Stimulated activated CD8-positive, alpha-beta memory T cell treated with anti-CD3 and anti-CD28 coated beads, Interleukin-4, amount 100 ng/mL, for 48 hours (primary cell): ENCODE measurements at places on chromosomes 16 and 17.

GRCh38 chr17:75645501-75645888 lies 12.3 kb downstream of the SMIM5 start:
- no peak for DNase-seq

GRCh38 chr17:73731733-73732132 lies 87.5 kb upstream of the SDK2 start:
- DNase-seq: no peak

DNA sequence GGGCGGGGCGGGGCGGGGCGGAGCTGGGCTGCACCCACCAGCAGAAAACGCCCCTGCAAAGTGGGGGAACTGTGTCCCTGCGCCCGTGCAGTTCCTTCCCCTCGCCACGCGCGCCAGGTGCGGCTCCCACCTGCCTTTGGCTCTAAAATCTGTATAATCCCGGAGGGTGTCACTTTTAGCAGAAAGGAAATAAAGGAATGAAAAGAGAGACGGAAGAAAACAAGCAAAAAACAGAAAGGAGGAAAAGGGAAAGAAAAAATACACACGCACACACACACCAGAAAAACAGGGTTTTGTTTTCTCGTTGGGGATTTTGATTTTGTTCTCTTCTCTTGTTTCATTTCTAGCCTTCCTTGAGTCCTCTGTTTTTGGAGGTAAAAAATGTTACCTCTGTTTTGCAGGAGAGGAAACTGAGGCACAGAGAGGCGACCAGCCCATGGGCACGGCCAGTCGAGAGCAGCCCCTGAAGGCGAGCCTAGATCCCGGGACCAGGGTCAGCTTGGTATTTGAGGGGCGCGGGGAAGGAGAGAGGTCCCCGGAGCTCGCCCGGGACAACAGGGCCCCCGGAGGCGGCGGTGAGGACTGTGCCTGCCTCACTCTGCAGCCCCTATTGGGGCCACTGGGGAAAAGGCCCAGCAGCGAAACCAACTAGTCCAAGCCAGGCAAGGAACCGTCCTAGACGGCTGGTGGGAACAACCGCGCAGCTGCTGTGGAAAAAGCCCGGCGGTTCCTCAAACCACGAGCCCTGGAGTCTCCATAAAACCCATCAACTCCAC lies 594 bp upstream of the CARHSP1 start:
- no peak for DNase-seq

DNA sequence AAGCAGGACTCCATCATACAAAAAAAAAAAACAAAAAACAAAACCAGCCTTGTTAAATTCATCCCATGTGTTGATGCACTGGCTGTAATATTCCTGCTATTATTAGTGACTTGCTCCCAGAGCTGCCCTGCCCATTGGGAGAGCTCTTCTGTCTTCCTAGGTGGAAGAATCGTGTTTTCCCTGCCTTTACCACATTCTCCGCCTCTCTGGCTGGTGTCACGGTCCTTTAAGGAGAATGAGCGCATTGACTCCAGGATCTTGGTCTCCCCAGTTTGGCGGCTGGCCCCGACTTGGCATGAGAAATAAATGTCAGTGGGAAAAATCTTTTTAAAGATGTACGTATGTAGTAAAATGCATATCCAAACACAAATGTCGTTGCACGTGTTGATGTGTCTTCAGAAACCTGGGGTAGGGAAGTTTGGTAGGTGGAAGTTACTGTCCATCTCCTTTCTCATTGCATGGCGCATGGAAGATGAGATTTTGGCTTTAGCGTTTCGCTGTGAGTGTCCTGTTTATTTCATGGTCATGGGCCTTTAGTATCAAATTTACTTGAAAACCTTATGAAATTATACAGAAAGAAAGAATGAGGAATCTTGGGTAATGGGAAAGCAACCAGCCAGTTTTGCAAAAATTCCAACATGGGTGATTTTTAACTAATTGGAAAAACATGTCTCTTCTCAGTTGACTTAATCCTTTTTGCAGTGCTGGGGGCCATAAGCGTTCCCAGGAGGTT lies 15.5 kb downstream of the RMI2 start:
- no peak for DNase-seq

DNA sequence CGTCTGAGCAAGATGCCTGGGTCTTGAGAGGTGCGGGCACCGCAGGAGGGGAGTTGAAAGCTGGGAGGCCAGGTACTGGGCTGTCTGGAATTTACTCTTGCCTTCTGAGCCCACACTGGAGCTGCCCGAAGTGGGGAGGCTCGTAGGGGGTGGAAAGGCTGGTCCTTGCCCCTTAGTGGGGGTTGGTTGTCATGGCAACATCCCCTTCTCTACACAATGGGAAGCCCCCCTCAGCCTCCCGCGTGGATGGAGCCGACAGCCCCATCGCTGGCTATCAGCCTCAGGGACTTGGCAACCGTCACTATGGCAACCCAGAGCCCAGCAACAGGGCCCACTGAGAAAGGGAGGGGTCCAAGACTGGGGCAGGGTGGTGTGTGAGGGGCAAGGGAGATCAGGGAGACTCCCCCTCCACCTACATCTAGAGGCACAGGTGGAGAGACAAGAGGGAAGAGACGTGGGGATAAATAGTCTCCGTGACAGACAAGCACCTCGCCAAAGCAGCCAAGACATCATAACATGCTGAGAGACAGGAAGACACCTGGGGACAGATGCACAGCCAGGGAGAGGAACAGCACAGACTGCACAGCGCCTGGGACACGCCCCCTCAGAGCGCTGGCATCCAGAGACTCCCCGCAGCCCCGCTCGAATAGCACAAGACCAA lies 5.3 kb upstream of the DNAH2 start:
- DNase-seq: no peak

DNA sequence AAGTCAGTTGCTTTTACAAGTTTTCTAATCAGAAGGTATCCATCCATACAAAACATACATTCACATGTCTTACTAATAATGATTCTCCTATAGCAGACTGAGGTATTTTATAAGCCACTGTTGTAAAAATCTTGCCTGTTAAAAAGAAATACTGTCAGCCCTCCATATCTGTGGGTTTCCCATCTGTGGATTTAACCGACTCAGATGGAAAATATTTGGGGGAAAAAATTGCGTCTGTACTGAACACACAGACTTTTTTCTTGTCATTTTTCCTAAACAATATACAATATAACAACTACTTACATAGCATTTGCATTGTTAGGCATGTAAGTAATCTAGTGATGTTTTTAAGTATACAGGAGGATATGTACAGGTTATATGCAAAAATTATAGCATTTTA lies 90.4 kb downstream of the PARN start:
- DNase-seq: no peak

DNA sequence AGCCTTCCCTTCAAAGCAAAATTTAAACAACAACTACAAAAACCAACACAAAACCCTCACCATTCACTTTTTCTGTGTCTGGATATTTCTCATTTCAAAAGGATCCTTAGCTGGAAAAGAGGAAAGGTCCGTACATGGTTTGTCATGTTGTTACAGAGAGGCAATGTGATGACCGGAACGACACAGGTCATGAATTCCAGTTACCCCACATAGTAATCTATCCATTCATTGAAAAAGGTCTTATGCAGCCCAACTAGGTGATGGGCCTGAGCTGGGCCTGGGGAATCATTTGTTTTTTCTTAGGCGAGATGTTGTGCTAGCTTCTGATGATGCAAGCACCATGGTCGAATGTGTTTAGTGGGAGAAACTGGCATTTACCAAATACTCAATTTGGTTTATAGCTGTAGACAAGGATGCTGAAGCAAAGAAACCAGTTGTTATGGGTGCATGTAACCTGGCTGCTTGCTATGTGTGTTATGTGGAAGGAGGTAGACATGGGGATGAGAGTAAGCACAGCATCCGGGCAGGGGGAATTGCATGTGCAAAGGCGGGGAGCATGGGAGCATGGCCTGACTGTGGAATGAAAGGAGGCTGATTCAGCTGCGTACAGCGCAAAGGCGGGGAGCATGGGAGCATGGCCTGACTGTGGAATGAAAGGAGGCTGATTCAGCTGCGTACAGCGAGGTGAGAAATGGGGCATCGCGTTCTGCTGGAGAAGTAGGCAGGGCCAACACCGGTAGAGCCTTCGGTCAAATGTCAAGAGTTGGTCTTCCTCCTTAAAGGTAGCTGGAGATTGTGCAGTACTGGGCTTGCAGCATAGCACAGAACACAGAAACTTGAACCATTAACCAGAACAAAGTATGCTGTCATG lies 269.7 kb upstream of the MAF start:
- no peak for DNase-seq

GRCh38 chr17:41535764-41536481 lies 7.8 kb upstream of the KRT19 start:
- DNase-seq: no peak

DNA sequence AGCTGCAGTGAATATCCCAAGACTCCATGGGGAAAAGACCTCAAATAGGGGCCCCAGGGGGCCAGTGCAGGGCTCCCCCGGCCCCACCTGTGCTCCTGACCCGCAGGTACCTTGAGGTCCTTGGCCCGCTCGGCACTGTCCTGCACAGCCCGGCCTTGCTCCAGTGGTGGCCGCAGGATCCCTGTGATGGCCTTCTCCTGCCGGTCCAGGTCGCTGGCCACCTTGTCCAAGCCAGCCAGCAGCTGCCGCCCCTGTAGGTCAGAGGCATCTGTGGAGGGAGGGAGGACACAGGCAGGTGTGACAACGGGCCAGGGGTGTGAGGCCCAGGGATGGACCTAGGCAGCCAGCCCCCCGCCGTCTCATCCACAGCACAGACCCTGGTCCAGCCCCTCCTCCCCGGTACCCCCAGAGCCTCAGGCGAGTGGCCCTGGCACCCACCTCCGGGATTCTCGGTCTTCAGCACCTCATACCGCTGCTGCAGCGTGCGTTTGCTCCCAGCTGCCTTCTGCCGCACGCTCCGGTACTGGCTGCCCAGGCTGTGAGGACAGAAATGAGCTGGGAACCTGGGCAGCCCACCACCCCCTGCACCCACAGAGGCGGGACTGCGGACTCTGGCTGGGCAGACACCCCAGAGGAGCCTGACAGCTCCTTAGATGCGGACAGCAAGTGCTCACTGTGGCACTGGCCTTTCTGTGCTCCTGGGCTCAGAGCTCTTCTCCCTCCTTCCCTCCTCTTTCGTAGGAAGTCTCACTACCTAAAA lies 43.7 kb downstream of the PPL start:
- no peak for DNase-seq

GRCh38 chr16:29644338-29644857 lies 18.6 kb upstream of the SPN start:
- DNase-seq: no peak

GRCh38 chr17:58531661-58532554 lies 17.5 kb upstream of the MTMR4 start:
- peak; percentile 70 for DNase-seq

DNA sequence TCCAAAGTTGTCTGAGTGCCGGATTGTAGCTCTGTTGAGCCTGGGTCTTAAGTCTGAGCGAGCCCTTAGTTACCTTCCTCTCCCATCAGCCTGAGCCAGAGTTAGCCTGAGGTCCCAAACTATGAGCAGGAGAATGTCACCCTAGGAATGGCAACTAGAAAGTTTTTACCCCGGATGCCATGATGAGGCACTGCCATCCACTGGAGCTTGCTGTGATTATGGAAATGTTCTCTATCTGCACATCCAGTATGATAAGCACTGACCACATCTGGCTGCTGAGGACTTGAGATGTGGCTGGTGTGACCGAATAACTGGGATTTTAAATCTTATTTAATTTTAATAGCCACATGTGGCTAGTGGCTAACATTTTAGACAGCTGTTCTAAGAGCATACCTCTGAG lies 550.0 kb downstream of the CDH13 start:
- DNase-seq: no peak

DNA sequence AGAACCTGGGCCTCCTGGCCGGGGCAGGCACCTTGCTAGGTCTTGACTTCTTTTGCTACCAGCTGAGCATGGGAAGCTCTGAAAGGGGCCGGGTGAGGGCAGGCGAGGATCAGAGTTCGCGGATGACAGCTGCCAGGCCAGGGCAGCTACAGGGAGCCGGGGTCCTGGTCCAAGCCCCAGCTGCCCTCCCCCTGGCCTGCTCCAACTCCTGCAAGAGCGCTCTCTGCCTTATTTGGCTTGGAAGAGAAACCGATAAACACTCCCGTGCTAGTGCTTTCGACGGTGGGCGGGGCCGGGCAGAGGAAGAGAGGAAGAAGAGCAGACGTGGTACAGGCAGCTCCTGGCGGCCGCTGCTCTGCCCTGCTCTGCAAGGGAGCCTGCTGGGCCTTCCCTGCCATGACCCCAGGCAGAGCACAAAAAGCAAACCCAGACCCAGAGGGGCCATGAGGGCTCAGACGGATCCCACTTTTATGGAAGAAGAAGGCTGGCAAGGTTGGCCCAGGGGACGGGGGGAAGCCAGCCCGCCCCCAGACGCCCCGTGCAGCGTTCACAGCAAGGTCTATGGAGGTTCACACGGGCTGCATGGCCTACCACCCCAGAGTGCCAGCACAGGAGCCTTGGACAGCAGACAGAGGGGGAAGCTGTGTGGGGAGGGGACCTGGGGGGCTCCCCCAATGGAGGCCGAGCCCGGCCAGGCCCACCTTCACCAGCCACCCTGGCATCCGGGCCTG lies 25.6 kb downstream of the PIEZO1 start:
- DNase-seq: peak; percentile 40

- DNase-seq: no peak
Measured at GRCh38 chr17:8799570-8800212, 526 bp upstream of the MFSD6L start.

DNA sequence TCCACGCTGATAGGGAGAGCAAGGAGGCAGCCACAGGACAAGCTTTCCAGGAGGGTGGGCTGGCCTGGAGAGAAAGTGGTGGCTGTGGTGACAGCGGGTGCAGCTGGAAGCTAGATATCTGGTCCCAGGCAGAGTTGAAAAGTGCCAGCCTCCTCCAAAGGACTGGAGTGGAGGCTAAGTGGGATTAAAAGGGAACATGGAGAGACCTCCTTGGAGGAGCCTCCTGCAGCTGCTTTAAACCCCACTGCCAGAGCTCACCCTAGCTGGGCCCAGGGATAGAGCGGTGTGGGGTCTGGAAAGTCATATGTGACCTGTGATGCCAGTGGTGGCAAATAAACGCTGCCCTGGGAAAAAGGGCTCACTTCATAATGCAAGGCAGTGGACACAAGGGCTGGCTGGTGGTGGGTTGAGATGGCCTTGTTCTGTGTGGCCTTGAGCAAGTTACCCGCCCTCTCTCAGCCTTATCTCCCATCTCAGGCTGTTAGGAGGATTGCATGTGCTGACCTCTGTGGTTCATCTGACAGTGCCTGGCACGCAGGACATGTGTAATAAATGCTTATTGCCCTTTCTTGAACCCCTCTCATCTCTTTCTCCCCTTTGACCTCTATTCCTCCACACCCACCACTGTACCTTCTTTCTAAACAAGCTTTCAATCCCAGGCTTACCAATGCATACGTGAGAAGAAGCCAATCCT lies 61.0 kb upstream of the LGALS9 start:
- DNase-seq: no peak

GRCh38 chr17:60381958-60382357 lies 10.0 kb downstream of the USP32 start:
- DNase-seq: no peak

DNA sequence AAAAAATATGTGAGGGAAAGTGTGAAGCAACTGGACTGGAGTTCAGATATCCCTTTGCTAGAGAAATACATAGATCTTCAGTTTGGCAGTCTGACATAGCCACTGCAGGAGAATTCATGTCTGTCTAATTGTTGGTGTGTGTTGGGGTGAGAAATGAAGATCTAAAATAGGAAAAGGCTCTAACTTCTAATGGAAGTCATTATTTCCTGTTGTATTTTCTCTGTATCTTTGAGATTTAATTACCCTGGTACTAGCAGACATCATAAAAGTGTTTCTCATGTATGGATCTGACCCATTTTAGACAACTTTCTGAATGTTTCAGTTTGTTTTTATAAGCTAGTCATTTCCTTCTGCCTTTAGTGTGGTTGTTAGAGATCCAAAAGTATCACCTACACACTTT lies 128.3 kb downstream of the NLK start:
- DNase-seq: no peak

GRCh38 chr16:83622010-83622409 lies 185.8 kb upstream of the HSBP1 start:
- no peak for DNase-seq
